ENCODE measurements at places on chromosomes 16 and 17.

GRCh38 chr17:81039096-81039495 lies 4.1 kb downstream of the BAIAP2 start:
- no peak for DNase-seq

- no peak for DNase-seq
Measured at GRCh38 chr17:67056746-67057490, 12.6 kb downstream of the CACNG1 start.

DNA sequence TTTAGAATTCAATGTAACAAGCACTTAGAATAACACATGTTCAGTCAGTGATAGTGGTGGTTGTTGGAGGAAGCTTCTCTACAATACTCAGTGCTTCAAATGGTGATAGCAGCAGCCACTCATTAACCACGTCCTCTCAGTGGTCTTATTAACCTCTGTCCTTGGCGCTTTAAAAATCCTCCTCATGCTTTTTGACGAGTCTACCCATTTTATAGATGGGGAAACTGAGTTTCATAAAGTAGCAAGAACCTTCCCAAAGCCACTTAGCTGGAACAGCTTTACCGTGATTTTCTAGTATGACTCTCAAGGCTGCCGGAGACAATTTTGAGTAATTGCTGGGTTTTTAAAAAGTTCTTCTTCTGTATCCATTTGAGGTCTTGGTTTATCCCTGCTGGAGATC lies 47.4 kb downstream of the PLCG2 start:
- no peak for DNase-seq

GRCh38 chr16:28139530-28139929 lies 72.2 kb downstream of the XPO6 start:
- no peak for DNase-seq

GRCh38 chr16:89502081-89502843 lies 5.9 kb upstream of the SPG7 start:
- DNase-seq: no peak

DNA sequence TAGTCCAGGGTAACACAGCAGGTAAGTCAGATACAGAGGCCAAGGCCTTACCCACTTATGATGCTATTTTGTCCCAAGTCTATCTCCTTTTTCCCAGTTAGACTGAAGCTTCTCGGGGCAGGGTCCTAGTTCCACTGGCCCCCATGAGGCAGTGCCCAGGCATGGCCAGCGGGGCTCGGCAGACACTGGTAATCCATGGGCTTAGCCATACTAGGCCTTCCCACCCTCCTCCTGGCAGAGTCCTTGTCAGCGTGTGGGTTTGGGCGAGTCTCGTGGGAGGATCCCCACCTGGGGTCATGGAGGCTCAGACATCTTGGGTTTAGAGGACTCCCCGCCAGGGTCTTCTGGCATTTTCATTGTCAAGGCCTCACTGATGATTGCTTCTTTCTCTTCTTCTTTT lies 84.7 kb upstream of the BRD7 start:
- no peak for DNase-seq

DNA sequence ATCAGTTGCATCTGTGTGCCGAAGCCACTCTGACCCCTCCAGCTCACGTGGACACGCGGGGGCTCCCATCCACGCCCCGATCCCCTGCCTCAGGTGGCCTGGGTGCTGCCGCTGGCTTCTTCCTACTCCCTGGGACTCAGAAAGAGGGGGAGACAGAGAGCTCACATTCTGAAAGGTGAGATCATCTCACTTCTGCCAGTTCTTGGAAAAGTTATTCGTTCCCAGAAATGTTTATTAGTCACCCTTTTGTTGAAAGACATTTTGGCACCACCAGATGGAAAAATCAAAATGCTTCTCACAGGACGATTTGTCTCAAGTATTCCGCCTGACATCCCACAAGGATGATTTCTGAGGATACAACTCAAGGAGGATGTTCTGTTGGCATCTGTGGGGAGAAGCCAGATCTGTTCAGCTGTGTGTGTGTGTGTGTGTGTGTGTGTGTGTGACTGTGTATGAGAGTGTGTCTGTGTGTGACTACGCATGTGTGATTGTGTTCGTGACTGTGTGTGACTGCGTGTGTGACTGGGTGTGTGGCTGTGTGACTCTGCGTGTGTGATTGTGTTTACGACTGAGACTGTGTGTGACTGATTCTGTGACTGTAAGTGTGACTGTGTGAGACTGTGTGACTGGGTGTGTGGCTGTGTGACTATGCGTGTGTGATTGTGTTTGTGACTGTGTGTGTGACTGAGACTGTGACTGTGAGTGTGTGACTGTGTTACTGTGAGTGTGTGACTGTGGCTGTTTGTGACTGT lies 207.3 kb downstream of the NTN1 start:
- no peak for DNase-seq

- no peak for DNase-seq
Measured at GRCh38 chr17:862582-862981, 80.4 kb downstream of the MRM3 start.

DNA sequence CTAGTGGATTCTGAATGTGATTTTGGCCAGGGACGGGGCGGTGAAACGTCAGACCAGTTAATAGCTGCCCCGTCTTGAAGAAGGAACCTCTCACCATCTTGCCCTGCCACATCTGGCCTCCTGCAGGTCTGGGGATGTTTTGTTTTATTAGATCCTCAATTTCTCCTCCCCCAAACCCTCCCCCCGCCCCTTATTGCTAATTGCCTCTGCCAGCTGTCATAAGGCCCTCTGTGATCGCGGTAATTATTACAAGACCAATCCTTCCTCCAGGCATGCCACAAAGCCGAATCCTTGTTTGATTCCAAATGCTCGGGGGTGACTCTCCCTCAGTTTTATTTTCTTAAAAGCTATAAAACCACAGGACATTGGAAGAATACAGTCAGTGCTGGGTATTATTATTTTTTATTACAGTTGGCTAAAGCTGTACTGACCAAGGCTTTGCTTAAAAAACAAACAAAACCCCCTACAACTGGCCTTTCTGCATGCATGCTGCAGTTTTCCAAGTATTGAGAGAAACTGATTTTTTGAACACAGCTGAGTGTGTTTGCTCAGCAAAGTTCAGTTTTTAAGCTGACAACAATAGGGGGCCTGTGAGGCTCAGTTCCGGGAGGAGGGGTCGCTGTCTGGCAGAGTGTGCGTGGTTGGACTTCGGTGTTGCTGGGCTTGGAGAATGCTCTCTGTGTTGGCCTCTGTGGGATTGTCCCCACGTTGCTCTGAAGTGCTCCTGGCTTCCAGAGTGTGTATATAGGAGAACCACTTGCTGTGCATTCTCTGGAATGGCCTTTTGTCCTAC lies 1.7 kb downstream of the KSR1 start:
- peak; percentile 48 for DNase-seq

DNA sequence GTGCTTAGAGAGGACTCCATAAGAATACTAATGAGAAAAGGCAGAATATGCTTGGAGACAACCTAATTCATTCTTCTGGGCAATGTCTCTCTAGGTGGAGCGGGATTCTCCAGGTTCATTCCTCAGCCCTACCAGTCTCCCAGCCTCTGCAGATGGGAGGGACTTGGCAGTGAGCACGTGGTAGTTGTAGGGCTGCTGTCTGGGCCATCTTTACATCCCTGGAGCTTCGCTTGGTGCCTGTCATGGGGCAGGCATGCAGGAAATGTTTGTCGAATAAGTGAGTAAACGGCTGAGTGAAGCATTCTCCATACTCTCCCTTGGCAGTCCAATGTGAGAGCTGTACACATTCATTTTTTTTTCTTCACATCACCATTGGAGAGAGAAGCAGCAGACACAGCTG lies 387.5 kb downstream of the UTP18 start:
- DNase-seq: no peak

DNA sequence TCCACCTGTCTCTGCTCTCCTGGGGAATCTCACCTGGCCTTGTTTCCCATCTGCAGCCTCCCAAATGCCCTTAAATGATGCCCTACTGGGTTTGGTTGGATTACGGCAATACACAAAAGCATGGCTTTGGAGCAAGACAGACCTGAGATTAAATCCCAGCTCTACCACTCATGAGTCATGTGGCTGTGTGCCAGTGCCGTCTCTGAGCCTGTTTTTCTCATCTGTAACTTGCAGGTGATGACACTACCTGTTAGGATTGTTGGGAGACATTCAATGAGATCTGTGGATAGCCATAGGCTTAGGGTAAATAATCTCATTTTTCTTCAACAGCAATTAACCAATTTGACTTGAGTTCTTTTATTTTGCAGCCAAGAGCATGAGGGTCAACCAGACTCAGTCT lies 240.3 kb downstream of the MAF start:
- no peak for DNase-seq

- DNase-seq: no peak
Measured at GRCh38 chr17:15143524-15143923, 121.6 kb downstream of the PMP22 start.

DNA sequence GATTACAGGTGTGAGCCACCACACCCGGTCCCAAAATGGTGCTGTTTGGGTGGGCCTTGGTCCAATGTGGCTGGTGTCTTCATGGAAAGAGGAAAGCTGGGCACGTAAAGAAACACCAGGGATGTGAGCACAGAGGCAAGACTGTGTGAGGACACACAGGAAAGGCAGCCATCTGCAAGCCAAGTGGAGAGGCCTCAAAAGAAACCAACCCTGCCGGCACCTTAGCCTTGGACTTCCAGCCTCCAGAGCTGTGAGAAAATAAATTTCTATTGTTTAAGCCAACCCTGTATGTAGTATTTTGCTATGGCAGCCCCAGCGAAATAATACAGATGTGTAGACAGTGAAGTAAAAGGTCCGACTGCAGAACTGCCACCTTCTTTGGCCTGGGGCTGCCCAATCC lies 68.7 kb downstream of the SLC39A11 start:
- DNase-seq: no peak

GRCh38 chr17:57923182-57923872 lies 31.9 kb downstream of the CUEDC1 start:
- no peak for DNase-seq
